ENCODE measurements at places on chromosomes 2 and 18.

DNA sequence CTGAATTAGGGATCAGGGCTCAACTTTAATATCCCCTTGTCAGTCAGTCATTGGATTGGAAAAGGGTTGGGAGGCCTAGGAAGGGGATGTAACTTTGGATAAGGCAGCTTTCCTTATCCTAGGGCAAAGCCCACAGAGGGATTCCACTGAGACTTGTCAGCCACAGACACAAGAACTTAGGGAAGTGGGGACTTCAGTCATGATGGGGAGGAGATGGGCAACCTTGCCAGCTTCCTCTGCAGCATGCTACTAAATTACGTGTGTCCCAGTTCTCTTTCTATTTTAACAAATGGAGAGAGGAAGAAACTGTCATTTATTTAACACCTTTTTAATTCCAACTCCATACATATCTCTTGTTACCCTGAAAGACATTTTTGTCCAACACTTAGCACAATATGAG is 237.8 kb downstream of the WDR7 start:
- DNase-seq = no peak

- DNase-seq = no peak
Observed at GRCh38 chr18:73638709-73639108, 508.9 kb downstream of the FBXO15 start.

DNA sequence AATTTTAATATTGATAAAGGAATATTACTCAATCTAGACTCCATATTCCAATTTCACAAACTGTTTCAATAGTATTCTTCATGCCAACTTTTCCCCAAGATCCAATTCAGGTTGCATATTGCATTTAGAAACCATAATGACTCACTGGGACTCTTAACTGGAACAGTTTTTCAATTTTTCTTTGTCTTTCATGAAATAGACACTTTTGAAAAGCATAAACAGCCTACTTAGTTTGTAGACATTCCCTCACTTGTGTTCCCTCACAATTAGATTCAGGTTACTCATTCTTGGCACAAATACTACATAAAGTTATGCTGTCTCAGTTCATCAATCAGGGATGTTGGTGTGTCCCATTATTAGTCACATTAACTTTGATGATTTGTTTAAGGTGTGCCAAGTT is 1768.4 kb upstream of the PIK3C3 start:
- DNase-seq = no peak

DNA sequence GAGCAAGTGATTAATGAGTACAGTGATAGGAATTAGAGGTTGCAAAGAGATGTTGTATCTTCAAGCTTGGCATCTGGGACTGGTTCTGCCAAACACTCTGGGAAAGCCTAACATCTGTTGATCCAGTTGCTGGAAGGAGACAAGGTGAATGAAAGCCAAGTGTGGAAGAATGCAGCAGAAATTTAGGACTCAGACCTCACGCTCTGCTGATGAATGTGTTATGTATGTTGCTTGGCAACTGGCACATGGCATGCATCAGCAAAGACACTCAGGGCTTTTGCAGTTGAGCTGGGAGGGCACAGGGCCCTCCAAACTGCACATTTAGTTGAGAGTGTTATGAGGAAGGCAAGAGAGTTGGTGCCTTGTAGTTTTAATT is 105.5 kb downstream of the COLEC12 start:
- no peak for DNase-seq

DNA sequence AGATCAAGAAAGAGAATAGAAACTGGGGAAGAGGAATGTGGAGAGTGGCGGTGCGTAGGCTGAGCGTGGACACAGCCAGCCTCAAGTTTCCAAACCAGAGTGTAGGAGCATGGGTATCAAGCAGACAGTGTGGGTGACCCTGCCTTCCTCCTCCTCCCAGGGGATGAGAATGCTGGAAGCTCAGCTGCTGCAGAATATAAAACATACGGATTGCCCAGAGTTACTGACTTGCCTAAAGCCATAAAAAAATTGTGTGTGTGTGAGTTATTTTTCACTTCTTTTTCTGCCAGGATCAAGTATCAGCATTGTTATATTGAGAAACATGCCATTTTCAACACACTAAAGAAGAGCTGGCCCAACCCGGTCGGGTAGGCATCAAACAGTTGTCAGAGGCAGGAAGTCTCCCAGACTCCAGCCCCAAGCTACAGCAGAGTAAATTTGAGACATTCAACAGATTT is 333.3 kb upstream of the ACVR2A start:
- DNase-seq = no peak

- no peak for DNase-seq
Observed at GRCh38 chr18:907885-908757, 3.5 kb downstream of the ADCYAP1 start.

DNA sequence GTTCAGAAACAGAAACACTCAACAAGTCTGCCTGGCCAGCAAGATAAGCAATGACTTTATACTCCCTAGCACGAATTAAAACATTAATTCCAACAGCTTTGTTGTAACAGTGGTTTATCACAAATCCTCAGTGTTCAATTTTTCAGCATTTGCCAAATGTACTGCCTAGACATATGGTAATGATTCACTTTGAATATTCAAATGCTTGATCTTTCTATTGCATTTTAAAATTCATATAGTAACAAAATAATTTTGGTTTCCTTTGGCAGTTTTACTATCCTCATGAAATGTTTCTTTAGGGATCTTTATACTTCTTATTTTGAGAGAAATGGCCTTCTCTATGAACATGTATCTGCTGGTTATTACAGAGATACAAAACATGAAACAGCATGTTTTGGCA is 851.8 kb upstream of the NXPH2 start:
- no peak for DNase-seq

DNA sequence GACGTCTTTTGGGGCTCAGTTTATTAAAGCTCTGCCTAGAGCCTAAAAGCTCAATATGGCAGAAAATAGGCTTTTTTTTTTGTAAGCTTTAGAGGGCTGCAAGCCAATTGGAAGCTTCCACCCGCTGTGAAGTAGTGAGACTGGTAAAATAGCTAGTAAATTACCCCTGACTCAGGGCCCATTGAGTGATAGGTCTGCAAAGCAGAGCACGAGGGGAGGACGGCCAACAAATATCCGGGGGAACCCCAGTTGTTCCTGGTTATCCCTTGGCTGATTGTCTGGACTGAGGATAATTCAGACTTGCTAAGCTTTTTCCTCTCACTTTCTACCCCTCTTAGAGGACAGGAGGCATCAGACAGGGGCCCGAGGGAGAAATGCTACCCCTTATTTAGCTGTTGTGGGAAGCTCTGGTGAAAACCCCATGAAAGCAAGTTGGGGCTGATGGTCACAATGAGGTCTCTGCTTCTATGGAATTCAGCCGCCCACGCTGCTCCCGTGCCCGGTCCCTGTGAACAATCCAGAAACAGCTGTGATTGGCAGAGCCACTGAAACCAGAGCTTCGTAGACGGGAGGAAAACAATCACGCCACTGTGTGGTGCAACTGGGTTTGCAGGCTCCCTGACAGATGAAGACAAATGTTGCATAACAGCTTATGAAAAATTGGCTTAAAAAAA is 141.9 kb upstream of the LGALSL start:
- no peak for DNase-seq

DNA sequence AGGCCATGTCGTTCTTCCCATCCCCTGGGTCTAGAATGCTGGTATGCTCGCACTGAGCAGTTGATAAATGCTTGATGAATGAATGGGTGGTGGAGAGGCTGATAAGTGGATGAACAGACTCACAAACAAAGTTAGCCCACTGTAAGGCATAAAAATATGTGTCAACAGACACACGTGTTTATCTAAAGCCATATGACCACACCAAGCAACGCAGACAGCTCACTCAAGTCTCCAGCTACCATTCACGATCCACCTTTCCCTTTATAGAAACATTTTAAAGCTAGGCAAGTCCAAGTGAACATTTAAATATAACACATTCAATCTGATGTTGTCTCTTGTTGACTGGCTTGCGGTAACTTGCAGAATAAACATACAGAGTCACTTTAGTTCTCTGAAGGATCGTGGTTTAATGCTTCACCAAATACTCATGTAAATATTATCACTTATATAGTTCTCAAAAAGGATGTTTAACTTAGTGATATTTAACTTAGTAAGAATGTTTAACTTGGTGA is 105.5 kb downstream of the NOL10 start:
- no peak for DNase-seq

DNA sequence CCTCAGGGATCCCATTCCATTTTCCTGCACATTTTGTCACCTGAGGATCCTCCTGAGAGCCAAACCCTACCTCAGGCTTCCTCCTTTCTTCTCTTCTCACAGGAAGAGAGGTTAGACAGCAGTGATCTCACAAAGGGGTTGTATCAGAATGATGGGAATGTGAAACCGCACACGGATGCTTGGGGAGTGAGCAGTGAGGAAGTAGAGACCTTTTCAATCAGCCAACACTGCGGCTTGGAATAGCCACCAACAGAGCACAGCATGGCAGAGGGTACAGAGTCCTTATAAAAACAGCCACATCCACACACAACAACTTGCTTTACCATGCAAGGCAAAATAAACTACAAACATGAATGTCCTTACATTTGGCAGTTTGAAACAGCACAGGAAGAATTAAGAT is 8.7 kb downstream of the TMEM182 start:
- DNase-seq = no peak

DNA sequence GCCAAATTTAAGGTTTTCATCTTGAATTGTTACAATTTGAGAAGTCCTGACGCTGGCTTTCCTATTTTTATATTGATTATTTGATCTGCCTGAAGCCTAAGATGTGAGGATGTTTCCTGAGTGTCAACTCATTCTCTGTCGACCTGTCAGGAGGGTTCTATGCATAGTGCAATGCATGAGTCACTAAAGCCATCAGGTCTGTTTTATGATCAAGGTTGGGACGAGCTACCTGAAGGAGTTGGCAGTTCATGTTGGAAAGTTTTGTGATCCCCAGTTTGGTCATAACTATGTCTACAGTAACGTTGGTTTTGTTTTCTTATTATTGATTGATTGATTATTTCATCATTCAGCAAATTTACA is 71.2 kb downstream of the NABP1 start:
- no peak for DNase-seq

GRCh38 chr2:57376985-57377384 is 669.6 kb upstream of the VRK2 start:
- no peak for DNase-seq

DNA sequence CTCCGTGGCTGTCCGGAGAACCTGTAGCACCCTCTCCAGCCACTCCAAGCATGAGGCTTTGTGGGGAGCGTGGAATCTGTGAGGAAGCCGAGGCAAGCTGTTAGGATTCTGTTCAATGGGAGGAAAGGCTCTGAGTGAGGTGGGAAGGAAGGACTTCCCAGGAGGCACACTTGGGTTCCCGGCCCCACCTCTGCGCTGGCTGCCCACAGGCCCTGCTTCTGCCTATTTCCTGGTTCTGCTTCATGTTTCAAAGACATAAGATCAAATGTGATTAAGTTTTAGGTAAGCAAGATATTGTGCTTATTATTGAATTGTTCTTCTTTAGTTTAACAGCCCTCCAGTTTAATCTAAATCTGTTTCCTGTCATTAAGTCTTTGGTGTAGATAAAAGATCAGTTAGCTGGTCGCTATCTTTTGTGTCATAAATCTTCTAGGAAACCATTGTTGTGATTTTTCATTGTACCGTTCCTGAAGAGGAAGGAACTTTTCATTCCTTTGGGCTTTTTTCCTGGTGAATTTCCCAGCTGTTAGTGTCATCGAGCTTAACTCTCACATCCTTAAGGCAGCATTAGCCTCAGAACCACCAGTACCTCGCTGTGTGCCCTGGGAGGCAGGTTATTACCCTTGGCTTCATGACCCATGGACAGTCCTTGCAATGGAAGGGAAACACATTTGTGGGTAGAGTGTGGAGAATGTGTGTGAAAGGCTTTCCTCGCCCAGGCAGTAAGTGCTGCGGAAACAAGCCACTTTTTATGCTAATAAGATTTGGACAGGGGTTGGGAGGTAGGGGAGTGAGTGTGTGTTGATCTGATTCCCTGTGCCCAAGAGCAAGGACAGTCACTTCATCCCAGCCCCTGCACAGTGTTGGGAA is 61.9 kb upstream of the ALPP start:
- no peak for DNase-seq

DNA sequence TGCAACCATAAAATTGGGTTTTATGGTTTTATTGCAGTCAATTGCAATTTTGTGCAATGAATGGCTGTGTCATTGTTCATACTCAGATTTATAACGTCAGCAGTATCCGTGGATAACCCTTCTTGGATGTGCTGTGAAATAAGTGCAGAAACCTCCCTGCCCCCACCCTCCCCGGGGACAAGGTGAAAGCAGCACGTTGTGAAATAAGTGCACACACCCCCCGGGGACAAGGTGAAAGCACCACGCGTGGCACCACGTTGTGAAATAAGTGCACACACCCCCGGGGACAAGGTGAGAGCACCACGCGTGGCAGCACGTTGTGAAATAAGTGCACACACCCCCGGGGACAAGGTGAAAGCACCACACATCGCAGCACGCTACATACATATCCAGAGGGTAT is 93.6 kb upstream of the NFATC1 start:
- DNase-seq = no peak

DNA sequence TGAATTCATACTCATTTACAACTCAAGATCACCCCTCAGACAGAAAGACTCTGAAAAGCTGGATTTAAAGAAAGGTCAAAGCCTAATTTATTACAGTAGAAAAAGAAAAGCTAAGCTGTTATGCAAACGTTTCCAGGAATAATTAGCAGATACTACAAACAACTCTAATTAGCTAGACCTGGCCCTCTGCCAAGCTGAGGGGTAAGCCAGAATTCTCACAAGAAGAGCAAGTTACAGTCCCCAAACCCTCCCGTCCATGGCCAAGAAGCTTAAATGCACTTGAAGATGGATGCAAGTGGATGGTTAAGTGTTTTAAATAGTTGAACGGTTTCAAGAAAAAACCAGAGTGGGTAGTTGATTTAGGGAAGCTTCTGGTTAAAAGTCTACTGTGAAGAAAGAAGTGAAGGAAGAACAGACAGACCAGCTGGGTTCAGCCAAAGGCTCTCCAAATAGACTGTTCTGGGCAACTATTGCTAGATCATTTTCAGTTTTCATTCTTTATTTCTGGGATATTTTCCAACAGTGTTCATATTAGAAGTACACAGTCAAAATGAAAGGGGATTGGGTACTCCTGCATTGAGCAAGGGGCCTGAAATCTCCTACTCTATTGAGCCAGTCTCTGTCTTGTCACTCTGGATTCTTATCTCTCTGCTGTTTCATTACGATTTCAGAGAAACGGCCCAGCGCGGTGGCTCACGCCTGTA is 4.8 kb downstream of the LMAN2L start:
- no peak for DNase-seq

DNA sequence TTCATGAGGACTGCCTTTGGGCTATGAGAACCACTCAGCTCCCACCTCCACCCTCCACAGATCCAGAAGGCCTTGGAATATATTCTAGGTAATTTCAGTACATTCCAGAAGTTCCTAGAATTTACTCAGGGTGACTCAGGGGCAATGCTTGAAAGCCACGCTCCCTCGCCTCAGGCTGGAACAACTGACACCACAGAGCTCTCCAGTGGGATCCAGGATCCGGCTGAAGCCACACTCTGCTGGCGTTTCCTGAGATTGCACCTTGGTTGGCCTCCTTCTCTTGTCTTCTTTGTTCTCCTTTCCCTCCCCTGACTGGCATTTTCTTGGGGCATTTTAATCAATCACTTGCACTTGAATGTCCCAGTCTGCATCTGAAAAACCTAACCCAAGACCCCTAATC is 92.6 kb upstream of the KCNE4 start:
- DNase-seq = no peak

All from T-helper 1 cell (primary cell).